Fibroblast of pulmonary artery (primary cell): ENCODE measurements at places on chromosomes 4 and X.

DNA sequence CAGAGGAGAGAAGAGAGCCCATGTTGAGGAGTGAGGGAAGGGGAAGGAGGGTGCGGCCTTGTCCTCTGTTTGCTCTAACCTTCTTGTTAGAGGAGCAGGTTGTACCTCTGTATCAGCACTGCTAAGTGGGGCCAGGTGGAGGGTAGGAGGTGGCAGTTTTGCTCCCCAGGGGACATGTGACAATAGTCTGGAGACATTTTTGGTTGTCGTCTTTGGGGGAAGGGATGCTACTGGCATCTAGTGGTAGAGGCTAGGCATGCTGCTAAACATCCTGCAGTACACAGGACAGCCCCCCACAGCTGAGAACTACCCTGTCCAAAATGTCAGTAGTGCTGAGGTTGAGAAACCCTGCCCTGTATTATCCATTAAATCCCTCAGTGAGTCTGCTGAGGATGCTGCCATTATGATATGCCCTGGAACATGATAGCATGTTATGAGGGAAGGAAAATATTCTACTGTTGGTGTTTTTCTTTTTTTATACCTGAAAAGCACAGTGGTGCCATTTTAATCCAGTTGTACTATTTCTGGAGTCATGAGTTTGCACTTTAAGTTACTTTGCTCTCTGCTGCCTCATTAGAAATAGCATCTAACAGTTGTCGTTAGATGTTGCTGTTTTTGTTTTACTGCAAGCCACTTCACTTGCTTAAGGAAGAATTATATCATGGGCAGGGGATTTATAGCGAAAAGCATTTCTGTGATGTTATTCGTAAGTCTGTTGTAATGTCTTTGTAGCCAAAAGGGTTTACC, 90.6 kb downstream of the LRP2BP start:
- peak; percentile 26 for DNase-seq

DNA sequence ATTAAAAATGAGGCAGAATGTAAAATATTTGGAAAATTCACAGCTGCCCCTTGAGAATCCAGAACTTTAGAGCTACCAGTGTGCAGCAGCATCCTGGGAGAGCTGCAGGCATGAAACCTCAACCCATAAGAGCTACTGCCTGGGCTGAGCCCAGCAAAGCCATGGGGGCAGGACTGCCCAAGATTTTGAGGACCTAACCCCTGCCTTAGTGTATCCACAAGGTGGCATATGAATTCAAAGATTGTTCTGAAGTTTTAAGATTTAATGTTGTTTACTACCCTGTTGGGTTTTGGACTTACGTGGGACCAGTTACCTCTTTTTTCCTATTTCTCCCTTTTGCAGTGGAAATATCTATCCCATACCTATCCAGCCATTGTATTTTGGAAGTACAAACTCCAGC, 26.4 kb downstream of the CASP6 start:
- no peak for DNase-seq

GRCh38 chr4:112514647-112515197, 1.3 kb downstream of the NEUROG2 start:
- no peak for DNase-seq

DNA sequence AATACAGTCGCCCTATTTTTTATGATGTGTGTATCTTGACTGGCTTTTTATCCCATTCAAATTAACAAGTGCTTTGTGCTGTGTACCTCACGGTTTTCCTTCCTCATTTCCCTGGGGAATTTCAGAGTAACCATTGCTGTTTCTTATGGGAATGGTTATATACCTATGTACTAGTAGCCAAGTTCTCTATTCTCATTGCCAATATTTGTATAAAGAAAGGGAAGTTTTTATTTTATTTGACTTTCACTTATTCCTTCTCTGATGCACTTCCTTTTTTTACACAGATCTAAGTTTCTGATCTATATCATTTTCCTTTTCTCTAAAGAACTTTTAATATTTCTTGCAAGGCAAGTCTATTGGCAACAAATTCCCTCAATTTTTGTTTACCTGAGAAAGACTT, 181.3 kb downstream of the SOWAHB start:
- DNase-seq, result no peak

GRCh38 chr4:160825644-160826338, 1338.0 kb downstream of the FSTL5 start:
- DNase-seq, result no peak

DNA sequence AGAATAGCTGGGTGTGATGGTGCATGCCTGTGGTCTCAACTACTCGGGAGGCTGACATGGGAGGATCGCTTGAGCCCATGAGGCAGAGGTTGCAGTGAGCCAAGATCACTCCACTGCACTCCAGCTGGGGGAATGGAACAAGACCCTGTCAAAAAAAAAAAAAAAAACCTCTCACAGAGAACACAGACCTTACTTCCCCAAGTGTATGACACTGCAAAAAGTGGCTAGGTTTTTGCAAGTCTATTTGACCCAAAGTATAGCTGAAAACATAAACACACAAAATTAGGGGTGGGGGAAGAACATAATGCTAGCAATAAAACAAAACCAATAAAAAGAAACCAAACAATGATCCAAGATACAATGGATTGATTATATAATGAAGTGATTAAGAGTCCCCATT, 6.7 kb downstream of the LAMP2 start:
- no peak for DNase-seq

GRCh38 chr4:176334066-176334465, 14.3 kb downstream of the SPCS3 start:
- no peak for DNase-seq

DNA sequence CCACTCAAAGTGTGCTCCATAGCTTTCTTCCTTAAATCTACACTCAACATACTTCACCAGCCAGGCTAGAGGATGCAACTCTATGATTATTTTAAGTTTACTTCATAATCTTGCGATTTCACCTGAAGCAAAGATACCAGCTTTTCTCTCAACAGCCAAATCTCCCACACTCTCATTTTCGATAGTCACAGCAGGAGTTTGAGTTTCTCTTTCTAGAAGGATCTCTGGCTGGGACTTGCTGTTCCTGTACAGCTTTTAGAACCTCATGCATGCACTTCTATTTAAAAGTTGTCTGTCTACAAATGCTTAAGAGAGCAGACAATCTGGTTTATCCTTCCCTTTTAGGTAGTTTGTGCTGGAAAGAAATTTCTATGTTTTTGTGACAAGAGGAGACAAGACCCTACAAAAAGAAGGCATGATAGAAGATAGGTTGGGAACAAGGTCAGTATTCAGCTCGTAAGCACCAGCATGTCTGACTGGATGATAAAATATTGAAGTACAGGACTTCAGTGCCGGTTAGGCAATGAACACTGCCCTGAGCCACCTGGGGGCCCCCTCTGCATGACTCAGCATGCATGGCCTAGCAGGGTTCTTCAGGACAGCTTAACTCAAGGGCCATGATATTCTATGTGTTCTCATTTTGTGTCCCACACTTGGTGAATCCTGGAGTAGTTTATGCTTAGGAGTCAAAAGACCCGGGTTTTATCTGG, 65.6 kb downstream of the ATXN3L start:
- peak; percentile 68 for DNase-seq

DNA sequence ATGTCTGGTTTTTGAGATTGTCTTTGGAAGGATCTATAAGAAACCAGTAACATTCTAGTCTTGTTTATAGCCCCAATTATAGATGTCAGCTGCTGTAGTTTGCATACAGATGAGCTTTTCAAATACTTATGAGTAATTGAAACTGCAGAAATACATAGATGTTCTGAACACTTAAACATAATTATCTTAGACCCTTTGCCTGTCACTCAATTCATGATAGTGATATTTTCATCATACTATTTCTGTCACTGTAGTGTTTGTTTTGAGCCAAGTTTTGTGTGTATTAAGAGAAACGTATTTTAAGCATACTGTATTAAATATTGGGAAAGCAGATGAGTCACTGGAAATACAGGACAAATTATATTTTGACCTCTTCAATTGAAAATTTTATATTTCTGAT, 69.8 kb upstream of the SMARCA5 start:
- DNase-seq, result no peak
